ENCODE measurements at places on chromosomes 2 and 18.

DNA sequence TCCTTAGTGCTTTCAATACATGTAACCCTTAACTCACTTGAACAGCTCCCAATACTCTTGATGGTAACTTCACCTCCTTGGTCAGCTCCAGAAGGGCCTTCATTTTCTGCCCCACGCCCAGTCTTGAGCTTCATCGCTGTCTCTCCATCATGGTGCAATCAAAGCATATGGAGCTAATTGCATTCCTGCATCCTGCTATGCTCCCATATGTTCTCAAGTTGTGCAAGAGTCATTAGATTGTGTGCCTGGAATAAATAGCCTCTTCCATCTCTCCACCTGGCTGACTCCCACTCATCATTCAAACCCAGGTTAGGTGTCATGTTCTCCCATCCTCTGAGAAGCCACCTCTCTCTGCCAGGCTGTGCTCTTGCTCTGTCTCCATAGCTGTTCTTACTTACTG, 364.5 kb upstream of the RGPD4 start:
- no peak for DNase-seq

DNA sequence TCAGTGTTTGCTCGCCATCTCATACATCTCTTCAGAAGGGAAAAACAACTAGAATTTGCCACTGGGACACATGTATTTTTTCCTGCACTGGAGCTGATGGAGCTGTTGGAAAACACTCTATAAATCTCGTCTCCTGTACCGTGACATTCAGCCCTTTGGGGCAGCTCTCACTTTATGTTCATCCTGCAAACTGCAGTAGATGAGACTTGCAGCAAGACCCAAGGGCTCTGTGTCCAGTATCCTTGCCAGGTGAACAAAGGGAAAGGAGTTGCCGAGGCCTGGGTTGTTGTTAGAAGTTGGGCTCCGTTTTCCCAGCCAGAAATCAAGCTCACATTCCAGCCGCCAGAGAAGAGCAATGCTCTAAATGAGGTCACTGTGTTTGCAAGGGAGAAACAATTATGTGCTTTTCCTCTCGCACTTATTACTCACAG, 285.1 kb downstream of the SLC4A3 start:
- DNase-seq = no peak

DNA sequence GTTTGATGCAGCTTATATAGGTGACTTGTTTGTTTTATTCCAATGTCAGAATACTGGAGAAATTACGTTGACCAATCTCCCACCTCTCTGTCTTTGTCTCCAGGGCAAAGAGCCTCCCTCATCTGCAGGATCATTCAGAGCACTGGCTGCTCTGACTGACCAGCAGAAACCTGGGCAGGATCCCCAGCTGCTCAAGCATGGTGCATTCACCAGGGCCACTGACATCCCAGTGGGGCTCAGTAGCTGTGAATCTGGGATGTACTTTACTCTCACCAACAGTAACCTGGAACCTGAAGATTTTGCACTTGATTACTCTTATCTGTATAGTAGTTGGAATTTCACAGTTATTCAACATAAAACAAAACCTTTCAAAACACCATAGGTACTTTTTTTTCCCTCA, 235.9 kb downstream of the ANKRD36 start:
- no peak for DNase-seq

- no peak for DNase-seq
Measured at GRCh38 chr2:235545339-235546150, 51.7 kb downstream of the AGAP1 start.

DNA sequence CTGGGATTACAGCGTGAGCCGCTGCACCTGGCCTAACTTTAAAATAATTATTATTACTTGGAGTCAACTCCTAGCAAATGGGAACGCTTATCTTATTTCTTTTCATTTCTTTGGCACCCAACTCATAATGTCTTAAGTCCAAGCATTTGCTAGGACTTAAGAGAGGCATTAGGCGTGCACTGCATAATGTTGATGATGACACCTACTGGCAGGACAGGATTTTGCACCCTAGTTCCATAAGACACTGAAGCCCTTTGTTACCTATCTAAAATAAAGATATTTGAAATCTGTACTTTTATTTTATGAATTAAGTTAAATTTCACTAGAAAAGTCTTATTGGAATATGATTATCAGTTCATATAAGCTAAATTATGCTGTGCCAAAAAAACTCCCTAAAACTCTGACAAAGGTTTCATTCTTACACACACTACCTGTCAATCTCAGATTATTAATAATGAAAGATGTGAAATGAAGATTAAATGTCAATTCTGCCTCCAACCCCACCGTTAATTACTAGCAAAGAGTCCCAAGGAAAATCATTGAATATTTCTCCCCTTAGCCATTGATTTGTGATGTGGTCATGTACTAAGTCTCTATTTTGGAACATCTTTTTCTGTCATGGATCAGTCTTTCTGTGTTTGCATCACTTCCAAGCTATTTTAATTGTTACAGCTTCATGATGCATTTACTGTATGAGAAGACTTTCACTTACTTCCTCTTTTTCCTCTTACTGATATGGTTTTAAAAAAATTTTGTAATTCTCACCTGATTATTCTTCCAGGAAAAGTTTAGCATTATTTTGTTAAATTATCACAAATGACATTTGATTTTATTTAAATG, 12.7 kb upstream of the CDH2 start:
- DNase-seq = no peak

GRCh38 chr18:73961804-73962203, 185.8 kb downstream of the FBXO15 start:
- DNase-seq = no peak

- no peak for DNase-seq
Measured at GRCh38 chr2:170530803-170531564, 184.2 kb upstream of the SP5 start.

DNA sequence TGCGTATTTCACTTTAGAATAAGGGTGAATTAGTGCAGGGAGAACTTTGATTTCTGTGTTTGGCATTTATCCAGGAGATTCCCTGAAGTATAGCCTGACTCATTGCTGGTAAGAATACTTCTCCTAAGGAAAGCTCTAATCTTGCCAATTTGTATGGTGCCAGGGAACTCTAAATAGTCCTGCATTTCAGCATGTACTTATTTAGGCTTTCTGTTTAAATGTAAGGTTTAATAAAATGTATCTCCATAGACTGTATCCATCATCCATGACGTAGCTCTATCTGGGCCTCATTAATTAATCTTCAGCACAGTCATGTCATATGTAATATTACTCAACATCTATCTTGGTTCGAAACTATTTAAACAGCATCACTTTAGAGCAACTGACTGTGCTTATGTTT, 127.7 kb downstream of the DOK6 start:
- DNase-seq = no peak

DNA sequence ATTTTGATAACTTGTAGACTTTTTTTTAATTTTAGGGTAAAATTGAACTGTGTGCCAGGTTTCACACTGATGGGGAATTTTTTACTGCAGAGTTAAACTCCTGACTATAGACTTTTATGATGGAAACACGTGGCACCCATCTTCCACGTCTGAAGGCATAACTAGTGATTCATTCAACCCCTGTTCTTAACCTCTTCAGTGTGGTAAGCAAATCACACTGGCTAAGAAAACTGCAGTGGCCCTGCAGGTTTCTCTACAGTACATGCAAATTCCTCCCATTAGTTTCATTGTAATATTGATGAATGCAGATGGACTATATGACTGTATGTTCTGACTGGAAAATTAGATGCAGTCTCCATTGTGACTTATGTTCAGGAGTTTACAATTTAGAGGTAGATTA, 47.2 kb downstream of the SMAD4 start:
- no peak for DNase-seq

DNA sequence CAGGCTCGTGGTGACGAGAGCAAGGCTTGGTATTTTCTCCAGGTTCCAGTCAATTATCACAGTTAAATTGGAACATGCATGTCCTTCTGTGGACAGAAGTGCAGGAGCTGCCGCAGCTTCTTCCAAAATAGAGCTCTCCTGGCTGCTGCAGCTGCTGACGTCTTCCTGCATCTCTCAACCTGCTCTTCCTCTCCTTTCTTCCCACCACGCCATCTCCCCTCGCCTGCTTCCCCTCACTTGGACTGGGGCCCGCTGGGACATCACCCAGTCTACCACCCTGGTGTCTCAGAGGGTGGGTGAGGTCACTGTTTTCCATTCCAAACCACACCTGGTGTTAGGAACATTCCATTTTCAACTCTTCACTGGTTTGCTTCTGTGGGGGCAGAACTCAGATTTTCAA, 41.4 kb downstream of the SPP2 start:
- DNase-seq = peak; percentile 37

DNA sequence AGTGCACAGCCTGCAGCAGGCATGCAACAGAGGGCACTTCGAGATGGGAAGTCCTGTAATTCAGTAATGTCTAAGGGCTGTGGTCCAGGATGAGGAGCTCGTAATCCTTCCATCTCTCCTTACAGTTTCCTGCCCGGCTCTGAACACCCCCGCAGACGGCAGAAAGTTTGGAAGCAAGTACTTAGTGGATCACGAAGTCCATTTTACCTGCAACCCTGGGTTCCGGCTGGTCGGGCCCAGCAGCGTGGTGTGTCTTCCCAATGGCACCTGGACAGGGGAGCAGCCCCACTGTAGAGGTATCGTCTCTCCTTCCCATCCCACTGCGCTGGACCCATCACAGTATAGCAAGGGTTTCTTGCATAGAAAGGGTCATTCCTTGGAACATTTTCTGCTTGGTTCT, 26.7 kb downstream of the FBLN7 start:
- DNase-seq = no peak

- peak; percentile 21 for DNase-seq
Measured at GRCh38 chr2:97936199-97936598, 59.5 kb downstream of the TMEM131 start.

GRCh38 chr18:55252901-55253300, 293.6 kb upstream of the CCDC68 start:
- no peak for DNase-seq

DNA sequence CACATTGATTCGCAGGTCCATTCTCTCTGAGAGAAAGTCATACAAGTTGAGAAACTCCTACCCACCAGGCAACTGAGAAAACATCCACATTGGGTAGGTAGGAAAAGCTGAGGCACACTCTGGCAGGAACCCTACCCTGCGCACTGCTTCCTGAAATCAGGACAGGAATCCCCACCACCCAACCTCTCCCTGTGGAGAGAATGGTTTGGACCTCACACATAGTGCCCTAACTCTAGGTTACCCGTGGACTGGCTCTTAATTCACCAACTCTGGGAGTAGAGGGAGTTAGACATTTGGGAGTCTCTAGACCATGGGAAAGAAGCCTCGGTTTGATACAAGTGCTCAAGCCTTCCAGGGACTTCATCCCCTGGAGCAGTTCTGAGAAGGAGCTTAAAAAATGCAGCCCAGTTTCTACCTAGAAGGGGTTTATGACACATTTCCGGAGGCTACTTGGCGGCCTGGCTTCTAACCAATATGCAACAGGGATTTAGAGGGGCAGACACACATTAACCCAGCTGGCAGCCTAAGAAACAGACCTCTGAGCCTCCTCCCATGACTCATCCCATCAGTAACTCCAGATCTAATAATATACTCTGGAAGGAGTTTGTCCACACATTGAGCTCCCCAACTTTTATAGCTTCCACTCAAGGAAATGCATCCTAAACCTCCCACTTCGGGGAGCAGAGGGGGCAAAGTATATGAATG, 136.7 kb downstream of the EML6 start:
- DNase-seq = no peak

DNA sequence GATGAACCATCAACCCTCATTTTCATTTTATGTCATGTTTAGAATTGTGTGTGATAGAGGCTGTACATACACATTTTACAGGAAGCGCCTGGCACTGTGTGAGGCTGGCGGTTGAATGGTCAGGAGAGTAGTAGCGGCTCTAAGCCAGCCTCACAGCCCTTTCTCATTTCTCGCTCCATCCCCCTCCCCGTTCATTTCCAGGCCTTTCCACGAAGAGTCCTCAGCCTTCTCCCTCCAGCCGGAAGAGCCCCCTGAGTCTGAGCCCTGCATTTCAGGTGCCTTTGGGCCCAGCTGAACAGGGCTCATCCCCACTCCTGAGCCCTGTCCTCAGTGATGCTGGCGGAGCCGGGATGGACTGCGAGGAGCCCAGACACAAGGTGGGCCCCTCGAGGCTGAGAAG, 51.8 kb downstream of the STK25 start:
- DNase-seq = no peak

DNA sequence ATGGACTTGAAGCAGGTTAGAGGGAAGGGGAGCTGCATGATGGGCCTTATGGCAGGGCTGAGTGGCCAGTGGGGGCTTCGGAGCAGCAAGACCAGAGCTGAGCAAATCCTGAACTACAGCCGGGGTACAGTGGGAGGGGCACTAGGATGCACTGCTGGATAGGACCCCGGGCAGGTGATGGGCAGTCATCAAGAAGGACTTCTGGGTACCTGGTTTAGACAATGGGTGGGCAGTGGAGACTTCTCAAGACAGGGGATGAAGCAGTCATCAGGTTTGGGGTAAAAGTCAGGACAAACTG, 507.4 kb upstream of the MYT1L start:
- no peak for DNase-seq

GRCh38 chr18:6951336-6952090, 166.1 kb downstream of the LAMA1 start:
- DNase-seq = no peak

- DNase-seq = no peak
Measured at GRCh38 chr2:155382776-155383175, 684.3 kb downstream of the KCNJ3 start.

- DNase-seq = no peak
Measured at GRCh38 chr2:212596688-212597087, 58.1 kb upstream of the ERBB4 start.

- no peak for DNase-seq
Measured at GRCh38 chr2:171205551-171205950, 44.9 kb upstream of the TLK1 start.

GRCh38 chr2:238938401-238939055, 90.6 kb downstream of the TWIST2 start:
- DNase-seq = no peak

DNA sequence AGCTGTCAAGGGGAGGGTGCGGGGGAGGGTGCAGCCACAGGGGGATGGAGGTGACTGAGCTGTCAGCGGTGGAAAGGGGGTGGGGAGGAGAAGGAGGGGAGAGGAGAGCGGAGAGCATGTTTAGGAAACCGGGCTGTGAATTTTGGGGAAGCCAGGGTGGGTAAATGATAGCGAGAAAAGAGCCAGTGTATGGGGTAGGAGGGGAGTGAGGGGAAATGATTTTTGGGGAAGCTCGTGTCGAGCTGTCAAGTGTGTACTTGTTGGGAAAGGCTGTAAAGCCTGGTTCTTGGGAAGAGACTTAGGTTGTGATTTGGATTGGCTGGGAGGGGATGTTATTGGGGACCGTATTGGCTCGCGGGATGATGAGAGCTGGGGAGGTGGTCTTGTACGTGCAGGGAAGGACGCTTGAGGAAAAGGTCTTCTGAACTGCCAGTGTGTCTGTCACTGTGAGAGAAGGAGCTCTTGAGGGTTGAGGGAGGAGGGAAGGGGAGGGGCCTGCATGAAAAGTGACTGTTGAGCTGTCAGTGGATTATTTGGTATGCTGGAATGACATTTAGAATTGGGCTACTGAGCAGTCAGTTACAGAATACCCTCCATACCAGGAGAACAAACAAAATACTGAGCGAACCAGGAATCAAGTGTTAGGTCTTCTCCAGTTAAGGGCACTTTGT, 1.0 kb downstream of the UBR3 start:
- no peak for DNase-seq

Measured in NCI-H774 (cell line).